ENCODE measurements at places on chromosomes 2 and 18.

DNA sequence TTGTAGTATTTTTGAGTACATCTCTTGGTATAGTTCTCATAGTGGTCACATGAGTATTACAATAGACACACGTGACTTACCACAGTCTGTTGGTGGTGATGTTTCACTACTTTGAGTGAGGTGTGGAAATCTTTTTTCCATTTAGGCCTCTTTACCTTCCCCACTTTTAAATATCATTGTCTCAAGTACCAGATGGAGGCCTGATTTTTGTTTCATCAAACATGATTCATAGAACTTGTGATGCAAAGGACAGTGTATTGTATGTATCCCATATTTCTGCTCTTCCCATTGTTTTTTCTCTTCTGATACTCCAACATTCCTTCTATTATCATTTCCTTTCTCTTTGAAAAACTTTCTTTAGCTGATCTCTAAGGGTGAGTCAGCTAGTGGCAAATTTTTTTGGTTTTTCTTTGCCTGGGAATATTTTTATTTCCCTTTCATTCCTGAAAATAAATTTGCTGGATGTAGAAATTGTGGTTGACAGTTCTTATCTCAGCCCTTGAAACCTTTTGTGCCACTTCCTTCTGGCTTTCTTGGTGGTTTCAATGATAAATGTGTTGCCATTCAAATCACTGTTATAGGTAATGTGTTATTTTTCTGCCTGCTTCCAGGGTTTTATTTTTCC, 32.8 kb downstream of the RFX8 start:
- DNase-seq: no peak

- DNase-seq: no peak
Observed at GRCh38 chr18:22318745-22319407, 98.8 kb downstream of the CTAGE1 start.

- DNase-seq: no peak
Observed at GRCh38 chr18:31040686-31041270, 1.8 kb downstream of the DSC3 start.

DNA sequence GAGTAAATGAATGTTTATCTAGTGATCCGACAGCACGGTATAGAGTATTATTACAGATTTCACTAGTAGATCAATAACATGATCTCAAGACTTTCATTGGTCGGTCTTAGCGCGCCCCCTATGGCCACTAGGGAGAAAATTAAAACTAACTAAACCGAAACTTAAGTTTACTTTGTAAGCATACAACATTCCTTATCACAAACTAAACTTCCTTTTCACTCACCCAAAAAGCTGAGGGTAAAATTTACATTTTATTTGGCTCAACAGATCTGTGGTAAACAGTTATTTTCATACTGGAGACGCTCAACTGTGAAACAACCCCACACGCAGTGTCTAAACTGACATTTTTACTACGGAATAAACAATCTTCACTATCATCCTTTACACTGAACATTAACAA, 215.6 kb upstream of the MAP2 start:
- no peak for DNase-seq

GRCh38 chr2:5074733-5075132, 617.5 kb upstream of the SOX11 start:
- DNase-seq: no peak

- no peak for DNase-seq
Observed at GRCh38 chr2:225428360-225428759, 28.9 kb downstream of the NYAP2 start.

DNA sequence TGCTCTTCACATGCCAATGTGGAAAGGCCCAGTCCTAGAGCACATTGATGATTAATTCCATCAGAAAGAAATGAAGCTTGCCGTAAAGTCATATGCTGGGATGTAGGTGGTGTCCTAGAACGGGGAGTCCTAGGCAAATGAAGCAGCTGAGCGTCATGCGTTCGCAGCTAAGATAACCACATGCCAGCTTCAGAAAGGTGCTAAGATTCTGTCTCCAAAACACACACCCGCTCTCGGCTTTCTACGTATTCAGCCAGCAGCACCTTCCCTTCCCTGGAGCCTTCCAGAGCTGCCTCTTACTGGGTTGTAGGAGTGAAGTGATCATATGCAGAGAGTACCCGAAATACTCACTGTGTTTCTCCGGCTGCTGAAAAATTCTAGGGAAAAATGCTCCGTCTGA, 421.6 kb upstream of the ID2 start:
- DNase-seq: no peak

DNA sequence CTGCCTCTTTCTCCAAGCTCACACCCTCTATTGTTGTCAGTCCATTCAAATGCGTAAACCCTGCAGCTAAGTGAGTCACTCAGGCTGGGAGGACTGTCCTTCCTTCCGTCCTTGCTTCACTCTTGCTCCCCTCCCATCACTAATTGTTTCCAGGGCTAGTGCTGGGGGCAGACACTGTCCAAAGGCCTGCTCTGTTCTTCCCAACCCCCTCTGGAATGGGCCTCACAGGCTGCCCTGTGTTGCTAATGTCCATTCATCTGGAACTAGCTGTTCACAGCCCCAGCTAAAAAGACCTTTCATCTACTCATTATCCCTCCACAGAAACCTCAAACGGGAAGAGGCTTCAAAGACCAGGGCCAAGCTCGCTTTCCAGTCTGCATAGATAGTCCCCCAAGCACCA, 31.9 kb upstream of the NRP2 start:
- no peak for DNase-seq

DNA sequence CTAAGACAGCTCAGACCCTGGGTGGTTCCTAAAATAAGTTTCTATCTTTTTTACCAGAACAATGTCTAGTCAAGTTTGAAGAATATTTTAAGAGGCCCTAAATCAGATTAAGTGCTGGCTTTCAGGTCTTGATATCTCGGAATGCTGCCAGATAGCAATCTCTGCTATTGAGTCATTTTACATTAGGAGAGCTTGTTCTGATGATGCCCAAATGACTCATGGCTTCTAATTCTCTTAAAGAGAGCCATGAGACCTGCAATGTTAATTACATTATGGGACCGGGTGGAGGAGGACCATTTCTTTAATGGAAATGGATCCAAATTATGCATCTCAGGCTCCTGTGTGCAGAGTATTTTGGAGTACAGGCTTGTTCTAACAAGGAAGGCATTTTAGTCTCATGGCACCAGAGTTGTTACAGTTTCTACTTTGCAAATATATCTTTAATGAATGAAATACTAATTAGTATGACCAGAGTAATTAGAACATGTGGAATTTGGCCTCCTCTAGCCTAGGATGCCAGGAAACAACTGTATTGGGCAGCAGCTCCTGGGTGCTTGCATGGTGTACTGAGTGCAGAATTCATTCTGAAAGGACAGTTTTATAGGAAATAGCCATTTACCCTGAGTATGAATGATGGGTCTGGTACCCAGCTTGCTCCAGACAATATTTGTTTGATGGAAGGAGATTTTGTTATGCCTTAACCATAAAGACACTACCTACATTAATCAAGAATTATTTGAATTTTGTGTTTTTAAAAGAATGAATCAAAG, 94.0 kb upstream of the SULT1C3 start:
- DNase-seq: no peak

GRCh38 chr2:163658556-163658955, 77.3 kb downstream of the FIGN start:
- no peak for DNase-seq

GRCh38 chr2:7999683-8000476, 682.0 kb upstream of the ID2 start:
- DNase-seq: no peak

GRCh38 chr2:128789221-128789620, 470.6 kb upstream of the HS6ST1 start:
- DNase-seq: no peak

- DNase-seq: no peak
Observed at GRCh38 chr2:29014331-29014730, 33.2 kb downstream of the TOGARAM2 start.

GRCh38 chr18:35494251-35495220, 3.2 kb downstream of the INO80C start:
- DNase-seq: no peak

DNA sequence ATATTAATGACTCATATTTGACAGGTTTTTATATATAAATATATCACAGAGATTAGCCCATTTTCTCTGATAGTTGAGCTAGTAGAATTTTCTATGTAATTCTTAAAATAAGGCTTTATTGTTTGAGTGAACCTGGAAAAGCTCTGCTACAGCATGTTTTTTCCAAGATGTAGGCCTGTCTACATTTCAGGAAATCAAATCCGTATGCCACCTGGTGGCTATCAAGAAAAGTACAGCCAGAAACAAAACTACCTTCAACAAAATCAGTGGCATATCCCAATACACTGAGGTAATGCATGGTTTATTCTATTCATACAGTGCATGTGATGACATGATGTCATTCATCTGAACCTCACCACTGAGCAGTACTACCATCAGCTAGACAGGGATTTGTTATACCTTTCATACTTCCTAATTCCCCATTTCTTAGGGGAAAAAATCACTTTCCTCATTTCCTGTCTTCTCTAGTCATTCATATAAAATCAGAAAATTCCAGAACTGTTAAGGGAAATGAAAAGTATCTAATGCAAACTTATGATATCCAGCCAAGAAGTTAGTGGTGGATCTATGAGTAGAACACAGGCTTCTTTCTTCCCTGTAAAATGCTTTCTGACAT, 310.4 kb upstream of the SYT4 start:
- no peak for DNase-seq

DNA sequence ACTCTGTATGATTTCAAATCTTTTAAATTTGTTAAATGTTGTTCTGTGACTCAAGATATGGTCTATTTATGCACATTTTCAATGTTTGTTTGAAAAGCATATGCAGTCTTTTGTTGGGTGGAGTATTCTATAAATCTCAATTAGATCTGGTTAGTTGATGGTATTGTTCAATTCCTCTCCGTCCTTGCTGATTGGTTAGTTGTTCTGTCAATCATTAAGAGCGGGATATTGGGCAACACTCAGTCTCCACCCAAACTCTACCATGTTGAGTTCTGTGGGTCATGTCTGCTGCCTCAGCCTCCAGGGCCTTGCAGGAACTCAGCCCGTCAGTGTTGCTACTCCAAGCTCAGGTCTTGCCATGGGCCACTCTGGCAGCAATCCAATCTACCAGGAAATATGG, 118.9 kb downstream of the VWA3B start:
- DNase-seq: no peak

- no peak for DNase-seq
Observed at GRCh38 chr2:201419057-201419635, 32.1 kb downstream of the TRAK2 start.

- DNase-seq: no peak
Observed at GRCh38 chr2:41910126-41910525, 137.7 kb upstream of the PKDCC start.

- DNase-seq: no peak
Observed at GRCh38 chr2:113675875-113676274, 48.8 kb downstream of the RABL2A start.

DNA sequence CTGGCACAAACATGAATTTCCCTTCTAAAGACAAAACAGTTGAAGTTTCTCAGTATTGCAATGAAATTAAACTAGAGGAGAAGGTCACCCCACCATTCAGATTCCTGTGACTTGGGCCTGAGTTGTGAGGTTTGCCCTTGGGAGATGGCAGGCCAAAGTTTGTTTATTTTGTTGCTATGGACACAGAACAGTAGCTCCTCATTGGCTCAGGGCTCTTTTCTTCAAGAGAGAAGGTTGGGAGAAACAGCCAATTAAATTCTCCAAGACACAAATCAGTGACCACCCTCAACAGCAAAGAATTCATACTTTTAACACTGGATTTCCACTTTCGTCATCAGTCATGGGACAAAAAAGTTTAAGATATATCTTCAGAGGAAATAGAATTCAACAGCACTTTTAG, at the start of gene FLACC1:
Gene FLACC1, minus strand, starts transcription at position 125 of the 400 bp plus-strand sequence. CDS start 5,941 bp downstream, outside the sequence.
- DNase-seq: no peak

DNA sequence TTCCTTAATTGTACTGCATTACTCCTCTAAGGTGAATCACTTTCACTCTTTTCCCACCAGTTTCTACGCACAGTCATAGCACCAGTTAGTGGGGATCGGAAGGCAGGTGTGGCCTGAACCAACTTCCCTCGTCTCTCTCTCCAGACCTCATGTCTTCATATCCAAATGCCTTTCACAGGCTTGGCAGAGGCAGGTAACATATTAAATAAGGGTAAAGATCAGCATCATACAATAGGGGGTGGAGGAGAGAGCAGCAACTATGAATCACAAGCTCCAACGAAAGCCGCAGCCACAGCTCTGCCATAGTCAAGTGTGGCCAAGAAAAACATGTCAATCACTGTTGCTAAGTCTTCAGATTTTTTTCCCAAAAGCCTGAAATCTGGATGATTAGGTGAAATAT, 40.3 kb downstream of the AP1S3 start:
- DNase-seq: no peak

- DNase-seq: no peak
Observed at GRCh38 chr2:100274566-100275199, 47.6 kb downstream of the LONRF2 start.
